ENCODE measurements at places on chromosomes 3 and 15. TPM values are rescaled to one million over a fixed set of nuclear protein-coding genes. Genes with fewer than 3 reads are reported as not detected.

- H3K27me3 ChIP-seq, result no peaks in the 10 kb centered on the region
- no peak overlapping the region for H3K4me3 ChIP-seq
- DNase-seq, result no peak
- H3K4me1 ChIP-seq, result peaks cover 4% of the 10 kb centered on the region
Measured at GRCh38 chr15:71333136-71333700, 217.9 kb downstream of the THSD4 start.

- no peak for DNase-seq
- H3K36me3 ChIP-seq, result no peaks in the 10 kb centered on the region
- H3K27me3 ChIP-seq, result no peaks in the 10 kb centered on the region
- H3K4me3 ChIP-seq, result no peak overlapping the region
Measured at GRCh38 chr15:83365370-83365938, 81.0 kb upstream of the BNC1 start.

DNA sequence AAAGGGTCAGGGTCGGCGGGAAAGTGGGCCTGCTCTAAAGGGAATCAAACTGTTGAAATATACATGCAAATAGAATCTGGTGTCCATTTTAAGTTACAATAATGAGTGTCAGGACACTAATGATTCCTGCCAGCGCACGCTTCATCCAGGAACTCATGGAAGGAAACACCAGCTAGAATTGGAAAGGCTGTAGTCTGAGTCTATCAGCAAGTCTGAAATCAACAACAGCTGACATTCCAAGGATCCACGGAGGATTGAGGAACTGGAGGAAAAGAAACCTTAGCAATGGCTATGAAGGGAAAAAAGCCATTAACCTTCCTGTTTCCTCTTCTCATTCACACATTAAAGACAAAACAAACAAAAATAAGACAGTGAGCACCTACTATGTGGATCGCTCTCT, 1063.1 kb downstream of the NTRK3 start:
- H3K36me3 ChIP-seq, result no peaks in the 10 kb centered on the region
- no peak overlapping the region for H3K4me3 ChIP-seq
- H3K27ac ChIP-seq, result no peak overlapping the region
- H3K4me1 ChIP-seq, result no peaks in the 10 kb centered on the region

DNA sequence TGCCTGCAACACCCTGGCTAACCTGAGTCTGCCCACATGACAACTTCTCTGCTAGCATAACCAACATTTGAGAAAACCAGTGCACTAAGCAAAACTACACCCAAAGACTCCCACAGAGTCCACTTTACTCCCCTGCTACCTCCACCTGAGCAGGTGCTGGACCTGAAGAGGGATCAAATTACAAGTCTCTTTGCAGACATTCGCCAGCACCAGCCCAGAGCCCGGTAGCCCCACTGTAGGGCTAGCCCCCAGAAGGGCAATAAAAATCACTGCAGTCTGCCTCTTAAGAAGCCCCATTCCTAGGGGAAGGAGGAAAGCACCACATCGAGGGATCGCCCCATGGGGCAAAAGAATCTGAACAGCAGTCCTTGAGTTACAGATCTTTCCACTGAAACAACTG, 472.2 kb downstream of the GRM7 start:
- no peak overlapping the region for H3K4me3 ChIP-seq
- no peaks in the 10 kb centered on the region for H3K4me1 ChIP-seq
- H3K27ac ChIP-seq, result no peak overlapping the region
- H3K36me3 ChIP-seq, result no peaks in the 10 kb centered on the region
- DNase-seq, result no peak

DNA sequence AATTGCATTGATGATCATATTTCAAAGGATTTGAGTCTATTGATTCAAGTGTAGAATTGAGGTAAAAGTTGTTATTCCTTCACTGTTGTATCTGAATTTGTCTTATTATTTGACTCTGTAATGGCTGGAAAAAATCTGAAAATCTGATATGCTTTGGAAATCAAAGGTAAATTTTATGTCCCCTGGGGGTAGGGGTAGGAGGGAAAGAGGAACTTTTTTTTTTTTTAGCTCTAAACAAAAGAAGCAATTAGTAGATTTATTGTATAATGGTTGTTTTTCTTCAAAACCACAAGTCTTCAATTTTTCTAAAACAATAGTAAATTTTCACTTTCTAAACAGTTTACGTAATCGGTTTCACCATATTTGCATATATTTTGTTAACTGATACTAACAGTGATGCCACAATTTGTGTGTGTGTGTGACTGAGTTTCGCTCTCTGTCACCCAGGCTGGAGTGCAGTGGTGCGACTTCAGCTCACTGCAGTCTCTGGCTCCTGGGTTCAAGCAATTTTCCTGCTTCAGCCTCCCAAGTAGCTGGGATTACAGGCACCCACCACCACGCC, 91.7 kb upstream of the GOLGA6L4 start:
- no peaks in the 10 kb centered on the region for H3K36me3 ChIP-seq
- H3K27me3 ChIP-seq, result no peaks in the 10 kb centered on the region
- no peak overlapping the region for H3K27ac ChIP-seq
- no peak overlapping the region for H3K4me3 ChIP-seq

- no peak overlapping the region for H3K27ac ChIP-seq
- no peak overlapping the region for H3K4me3 ChIP-seq
- DNase-seq, result no peak
- H3K36me3 ChIP-seq, result no peaks in the 10 kb centered on the region
- no peaks in the 10 kb centered on the region for H3K4me1 ChIP-seq
Measured at GRCh38 chr15:64754663-64755426, 20.5 kb downstream of the RBPMS2 start.

- H3K27ac ChIP-seq, result peak overlapping the region; percentile 50
- DNase-seq, result peak; percentile 51
- H3K4me3 ChIP-seq, result no peak overlapping the region
- H3K4me1 ChIP-seq, result no peaks in the 10 kb centered on the region
- H3K27me3 ChIP-seq, result no peaks in the 10 kb centered on the region
Measured at GRCh38 chr15:91947683-91948608, 94.4 kb downstream of the SLCO3A1 start.

Gene SOX14
- polyA plus RNA-seq, result not detected

Gene NEO1
- 8.4 TPM for polyA plus RNA-seq

Gene MCCC1
- polyA plus RNA-seq, result 30.6 TPM

Gene NDN
- 12.7 TPM for polyA plus RNA-seq

Gene ATP13A5
- 0.21 TPM for polyA plus RNA-seq

Gene MCTP2
- polyA plus RNA-seq, result 4.3 TPM

Data from small intestine (tissue), 16 donors.